HFFc6 (cell line): ENCODE measurements at places on chromosomes 5 and 9.

- DNase-seq = no peak
Observed at GRCh38 chr9:132543960-132544359, 38.4 kb upstream of the BARHL1 start.

GRCh38 chr5:110880413-110880812, 141.6 kb downstream of the SLC25A46 start:
- DNase-seq = peak; percentile 90

DNA sequence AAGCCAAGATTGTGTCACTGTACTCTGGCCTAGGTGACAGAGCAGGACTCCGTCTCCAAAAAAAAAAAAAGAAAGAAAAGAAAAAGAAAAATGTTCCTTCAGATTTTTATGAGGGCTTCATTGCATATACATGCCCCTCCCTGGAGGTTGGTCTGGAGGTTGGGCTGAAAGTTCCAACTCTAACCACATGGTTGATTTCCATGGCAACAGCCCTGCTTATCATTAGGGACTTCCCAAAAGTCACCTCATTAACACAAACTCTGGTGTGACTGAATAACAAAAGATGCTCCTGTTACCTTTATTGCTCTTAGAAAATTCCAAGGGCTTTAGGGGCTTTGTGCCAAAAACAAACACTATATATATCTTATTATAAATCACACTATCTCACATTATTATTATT, 113.8 kb downstream of the TMC1 start:
- no peak for DNase-seq

DNA sequence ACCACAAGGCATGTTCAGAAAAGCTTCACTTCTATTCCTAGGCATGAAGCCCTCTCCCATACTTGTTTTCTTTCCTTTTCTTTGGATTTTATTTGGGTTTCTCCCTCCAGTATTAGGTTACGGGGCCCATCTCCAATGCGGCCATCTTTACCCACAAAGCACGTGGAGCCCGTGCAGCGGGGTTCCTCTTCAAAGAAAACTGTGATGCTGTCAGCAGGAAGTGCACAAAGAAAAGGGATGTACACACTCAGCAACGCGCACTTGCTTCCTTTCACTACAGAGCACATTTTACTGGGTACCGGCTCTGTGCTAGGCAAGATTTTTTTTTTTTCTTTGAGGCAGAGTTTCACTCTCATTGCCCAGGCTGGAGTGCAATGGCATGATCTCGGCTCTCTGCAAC, 106.6 kb downstream of the COL23A1 start:
- DNase-seq = no peak

GRCh38 chr9:21097817-21098216, 20.1 kb upstream of the IFNB1 start:
- no peak for DNase-seq
